ENCODE measurements at places on chromosomes 7 and 10. TPM values are rescaled to one million over a fixed set of nuclear protein-coding genes. Genes with fewer than 3 reads are reported as not detected.

DNA sequence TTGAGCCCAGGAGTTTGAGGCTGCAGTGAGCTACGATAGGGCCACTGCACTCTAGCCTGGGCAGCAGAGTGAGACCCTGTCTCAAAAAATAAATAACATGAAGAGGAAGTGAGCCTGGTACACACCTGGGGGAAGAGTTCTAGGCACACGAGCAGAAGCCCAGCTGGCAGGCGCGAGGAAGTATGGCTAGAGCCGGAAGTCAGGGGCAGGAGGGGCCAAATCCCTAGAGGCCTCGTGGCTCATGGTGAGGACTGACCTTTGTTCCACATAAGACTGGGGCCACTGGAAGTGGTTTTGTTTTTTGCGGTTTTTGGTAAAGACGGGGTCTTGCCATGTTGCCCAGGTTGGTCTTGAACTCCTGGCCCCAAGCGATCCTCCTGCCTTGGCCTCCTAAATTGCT is 117.6 kb downstream of the HIP1 start:
- DNase-seq: no peak

GRCh38 chr10:126268013-126268920 is 120.0 kb downstream of the ADAM12 start:
- no peak for DNase-seq

DNA sequence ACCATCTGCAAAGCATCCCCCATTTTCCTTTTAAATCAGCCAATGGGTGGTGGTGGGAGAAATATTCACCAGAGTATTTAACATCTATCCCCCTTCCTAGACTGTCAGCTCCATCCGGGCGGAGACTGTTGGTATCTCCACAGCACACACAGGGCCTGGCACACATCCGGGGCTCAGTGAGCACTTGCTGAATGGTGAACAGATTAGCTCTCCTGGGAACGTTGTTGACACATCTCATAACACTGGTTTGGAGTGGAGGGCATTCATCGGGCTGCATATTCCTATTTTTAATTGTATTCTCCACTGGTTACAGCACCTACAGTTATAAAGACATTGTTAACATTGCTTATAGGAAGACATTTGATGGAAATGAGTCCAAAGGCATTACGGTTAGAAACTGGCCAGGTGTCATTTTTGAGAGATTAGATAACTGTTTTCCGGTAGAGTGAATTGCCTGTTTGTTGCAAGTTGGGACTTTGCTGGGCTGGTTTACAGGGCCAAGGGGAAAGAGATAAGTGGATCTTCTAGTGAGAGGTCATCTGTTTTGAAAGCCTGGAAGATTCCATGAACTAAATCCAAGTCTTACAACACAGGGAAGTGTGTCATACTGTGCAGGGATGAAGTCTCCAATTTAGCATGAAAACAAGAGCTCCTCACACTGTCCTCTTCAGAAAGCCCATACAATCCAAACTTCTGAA is 101.8 kb downstream of the EGFR start:
- DNase-seq: no peak

- DNase-seq: no peak
Observed at GRCh38 chr10:64762861-64763260, 1241.7 kb downstream of the REEP3 start.

- peak; percentile 32 for DNase-seq
Observed at GRCh38 chr7:30649717-30650420, 32.4 kb downstream of the CRHR2 start.

GRCh38 chr7:120742372-120742771 is 115.6 kb downstream of the TSPAN12 start:
- DNase-seq: peak; percentile 2

GRCh38 chr7:156620291-156620675 is 20.3 kb upstream of the RNF32 start:
- no peak for DNase-seq

DNA sequence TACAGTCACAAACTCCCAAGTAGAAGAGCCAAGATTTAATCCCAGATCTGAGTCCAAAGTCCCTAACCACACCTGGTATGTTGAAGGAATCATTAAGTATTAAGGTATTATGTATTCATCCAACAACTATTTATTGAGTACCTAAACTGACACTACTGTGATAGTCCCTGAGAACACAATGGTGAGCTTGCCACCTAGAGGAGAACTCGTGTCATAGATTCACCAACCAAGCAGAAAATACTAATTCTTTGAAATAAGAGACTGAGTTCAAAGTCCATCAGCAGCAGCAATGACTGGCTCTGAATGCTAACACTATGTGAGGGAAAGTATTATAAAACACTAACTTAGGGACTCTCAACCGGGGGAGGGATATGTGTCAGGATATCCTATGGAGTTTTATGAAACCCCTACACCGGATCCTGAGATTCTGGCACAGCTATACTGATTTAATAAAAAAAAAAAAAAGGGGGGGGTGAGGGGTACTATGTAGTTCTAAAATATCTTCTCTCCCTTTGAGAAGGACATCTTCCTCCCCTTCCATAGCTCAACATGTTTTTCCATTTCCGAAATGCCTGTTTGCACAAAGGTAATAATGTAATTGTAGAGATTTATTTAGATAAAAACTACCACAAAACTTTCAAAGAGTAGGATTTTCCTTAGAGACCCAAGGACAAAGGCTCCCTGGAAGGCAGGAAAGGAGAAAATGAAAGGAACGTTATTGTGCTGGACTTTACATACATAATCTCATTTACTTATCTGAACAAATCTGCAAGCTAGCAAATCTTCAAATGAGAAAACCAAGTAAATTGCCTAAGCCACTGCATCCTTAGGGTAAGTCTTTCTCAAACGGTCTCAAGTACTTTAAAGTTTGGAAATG is 1.6 kb downstream of the NCOA4 start:
- DNase-seq: peak; percentile 57

- DNase-seq: no peak
Observed at GRCh38 chr10:131579251-131580071, 267.9 kb upstream of the TCERG1L start.

DNA sequence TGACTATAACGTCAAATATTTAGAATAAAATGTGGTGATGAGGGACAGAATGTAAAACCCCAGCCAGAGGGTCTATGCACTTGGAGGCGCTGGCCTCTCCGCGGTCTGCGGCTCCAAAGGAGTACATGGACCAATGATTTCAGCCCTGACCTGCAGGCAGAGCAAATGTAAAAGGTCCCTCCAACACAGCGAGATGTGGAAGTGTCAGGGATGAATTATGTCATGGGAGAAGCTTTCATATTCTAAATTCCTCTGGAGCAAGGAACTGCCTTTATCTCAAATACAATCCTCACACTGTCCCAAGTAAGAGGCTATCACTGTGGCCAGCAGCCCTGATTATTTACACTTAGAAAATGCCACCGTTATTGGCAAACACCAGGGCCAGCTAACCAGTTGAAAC is 139.4 kb downstream of the GFRA1 start:
- no peak for DNase-seq

- DNase-seq: no peak
Observed at GRCh38 chr7:105830405-105831301, 45.7 kb downstream of the ATXN7L1 start.

DNA sequence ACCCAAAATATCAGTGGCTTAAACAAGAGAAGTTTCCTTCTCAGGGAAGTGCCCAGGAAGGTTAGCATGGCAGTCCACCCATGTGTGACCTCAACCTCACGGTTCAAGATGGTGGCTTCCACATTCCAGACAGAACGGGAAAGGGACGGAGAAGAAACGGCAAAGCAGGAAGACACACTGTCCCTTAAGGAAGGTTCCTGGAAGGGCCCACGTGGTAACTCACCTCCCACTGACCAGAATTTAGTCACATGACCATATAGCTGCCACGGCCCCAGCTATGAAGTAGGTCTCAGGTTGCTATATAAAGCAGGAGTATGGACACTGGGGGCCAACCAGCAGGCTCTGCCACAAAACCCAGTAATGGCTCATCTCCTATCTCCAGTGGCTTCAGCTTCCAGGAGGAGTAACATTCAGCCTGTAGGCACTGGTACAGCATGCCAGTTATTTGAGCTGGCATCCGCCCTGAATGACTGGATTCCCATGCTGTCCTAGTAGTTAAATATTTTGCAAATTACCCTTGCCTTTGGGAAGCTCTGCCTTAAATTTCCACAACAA is 278.5 kb upstream of the KLF14 start:
- no peak for DNase-seq

GRCh38 chr7:39459636-39460035 is 106.6 kb upstream of the YAE1 start:
- no peak for DNase-seq

DNA sequence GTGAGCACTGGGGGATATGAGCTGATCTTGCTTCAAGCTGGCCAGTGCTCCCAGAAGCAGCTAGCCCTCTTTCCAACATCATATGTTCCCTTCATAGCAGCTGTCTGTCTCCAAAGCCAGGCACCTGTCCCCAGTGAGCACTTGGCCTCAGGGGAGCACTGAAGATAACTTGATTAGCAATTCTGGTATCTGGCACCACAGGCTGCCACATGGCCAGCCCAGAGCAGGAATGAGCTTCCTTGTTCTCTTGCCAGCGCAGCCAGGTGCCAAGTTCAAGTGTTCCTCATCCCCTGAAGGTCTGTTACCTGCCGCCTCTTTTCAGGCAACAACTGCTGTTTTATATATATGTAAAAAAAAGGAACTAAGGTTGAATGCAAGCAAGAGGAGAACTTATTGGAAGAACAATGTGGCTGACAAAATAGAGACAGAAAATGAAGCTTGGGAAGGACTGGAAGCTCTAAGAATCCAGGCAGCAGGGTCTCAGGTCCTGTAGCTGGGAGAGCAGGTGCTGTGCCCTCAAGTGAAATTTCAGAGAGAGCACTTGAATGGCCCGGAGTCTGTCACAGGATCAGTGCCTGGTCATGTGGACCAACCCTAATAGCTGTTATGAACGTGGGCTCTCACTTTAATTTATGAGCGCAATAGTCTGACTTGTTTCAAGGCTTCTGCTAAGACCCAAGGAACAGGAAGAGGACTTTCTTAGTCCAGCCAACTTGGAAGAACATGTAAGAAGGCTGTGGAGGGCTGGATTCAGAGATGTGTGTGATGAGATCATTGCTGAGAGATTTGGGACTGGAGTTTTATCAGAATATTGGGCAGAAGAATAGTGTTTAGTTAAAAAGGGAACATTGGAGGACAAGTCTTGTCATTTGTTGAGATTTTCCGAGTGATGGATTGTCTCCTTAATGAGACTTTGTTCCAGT is 267.2 kb downstream of the GLRX3 start:
- DNase-seq: no peak

DNA sequence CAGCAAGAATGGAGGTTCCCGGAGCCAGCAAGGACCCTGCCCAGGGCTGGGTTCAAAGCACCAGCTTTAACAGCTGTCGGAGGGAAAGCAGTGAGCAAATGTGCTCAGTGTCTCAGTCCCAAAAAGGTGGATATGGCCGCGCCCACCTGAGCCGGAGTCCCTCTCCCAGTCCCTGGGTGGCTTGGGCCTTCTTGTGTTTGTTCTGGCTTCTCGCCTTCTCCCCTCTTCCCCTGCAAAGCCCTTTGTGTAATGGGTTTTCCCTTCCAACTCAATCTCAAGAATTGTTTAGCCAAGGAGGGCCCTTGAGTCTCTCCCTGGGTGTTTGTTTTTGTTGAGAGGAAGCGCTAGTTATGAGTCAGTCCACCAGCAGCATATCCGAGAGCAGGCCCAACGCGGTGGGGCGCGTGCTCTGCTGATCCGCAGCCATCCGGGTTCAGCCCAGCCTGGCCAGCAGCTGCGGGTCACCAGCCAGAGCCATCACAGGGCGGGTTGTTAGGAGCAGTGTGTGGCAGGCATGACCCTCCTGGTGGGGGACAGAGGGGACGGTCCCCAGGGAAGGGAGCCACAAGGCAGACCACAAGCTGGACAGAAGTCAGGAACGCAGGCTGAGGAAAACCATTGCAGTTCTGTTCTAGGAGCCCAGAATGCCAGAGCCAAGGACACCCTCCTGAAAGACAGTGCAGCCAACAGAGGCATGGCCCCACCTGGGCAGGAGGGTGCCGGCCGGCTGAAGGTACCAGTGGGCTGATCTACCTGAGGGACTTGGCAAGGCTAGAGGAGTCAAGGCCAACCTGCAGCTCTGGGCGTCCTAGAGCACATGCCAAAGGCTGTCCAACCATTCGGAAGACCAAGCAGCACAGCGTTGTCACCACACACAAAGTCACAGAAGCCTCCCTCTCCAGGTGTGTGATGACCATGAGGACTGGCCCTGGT is 21.3 kb downstream of the CALML3 start:
- DNase-seq: no peak

Gene WNT8B
- total RNA-seq: 0.10 TPM

Gene DGKB
- total RNA-seq: 0.52 TPM

Gene EVX1
- not detected for total RNA-seq

Gene ERVW-1
- 1.1 TPM for total RNA-seq

Gene BLNK
- total RNA-seq: not detected

Gene CALCR
- total RNA-seq: 4.0 TPM

Gene ZNF316
- total RNA-seq: 10.0 TPM

Gene SLC13A1
- total RNA-seq: not detected

Gene STK17A
- total RNA-seq: 12.6 TPM

Gene ACBD7
- total RNA-seq: 6.1 TPM

Gene CYP2C9
- not detected for total RNA-seq

Gene RELN
- not detected for total RNA-seq

All from H7 (cell line).